ENCODE measurements at places on chromosomes 16 and 17. TPM values are rescaled to one million over a fixed set of nuclear protein-coding genes. Genes with fewer than 3 reads are reported as not detected.

GRCh38 chr16:85062845-85063244, 35.2 kb downstream of the KIAA0513 start:
- DNase-seq = no peak

DNA sequence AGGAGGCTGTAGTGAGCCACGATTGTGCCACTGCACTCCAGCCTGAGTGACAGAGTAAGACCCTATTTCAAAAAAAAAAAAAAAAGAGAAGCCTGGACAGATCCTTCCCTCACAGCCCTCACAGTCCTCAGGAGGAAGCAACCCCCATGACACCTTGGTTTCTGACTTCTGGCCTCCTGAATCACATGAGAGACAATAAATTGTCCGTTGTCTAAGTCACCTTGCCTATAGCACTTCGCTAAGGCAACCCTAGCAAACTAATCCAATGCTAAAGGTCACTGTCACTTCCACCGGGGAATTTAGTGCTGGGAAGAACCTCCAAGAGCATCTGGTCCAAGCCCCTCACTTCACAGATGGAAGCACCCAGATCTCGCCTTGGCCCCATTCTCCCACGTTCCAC, 18.9 kb upstream of the SLC39A11 start:
- DNase-seq = no peak

DNAH2 gene
- total RNA-seq = 0.19 TPM

- DNase-seq = no peak
Observed at GRCh38 chr16:11325404-11326083, 19.7 kb upstream of the RMI2 start.

TVP23B gene
- total RNA-seq = 27.3 TPM

- no peak for DNase-seq
Observed at GRCh38 chr17:74807925-74808324, 31.8 kb upstream of the NAT9 start.

GRCh38 chr16:19196871-19197270, 28.8 kb downstream of the SYT17 start:
- no peak for DNase-seq

- no peak for DNase-seq
Observed at GRCh38 chr17:16214190-16215001, 938 bp downstream of the NCOR1 start.

GRCh38 chr17:31067691-31068184, 27.0 kb upstream of the NF1 start:
- DNase-seq = no peak

GRCh38 chr16:72530434-72530833, 358.5 kb upstream of the PMFBP1 start:
- DNase-seq = no peak

DNA sequence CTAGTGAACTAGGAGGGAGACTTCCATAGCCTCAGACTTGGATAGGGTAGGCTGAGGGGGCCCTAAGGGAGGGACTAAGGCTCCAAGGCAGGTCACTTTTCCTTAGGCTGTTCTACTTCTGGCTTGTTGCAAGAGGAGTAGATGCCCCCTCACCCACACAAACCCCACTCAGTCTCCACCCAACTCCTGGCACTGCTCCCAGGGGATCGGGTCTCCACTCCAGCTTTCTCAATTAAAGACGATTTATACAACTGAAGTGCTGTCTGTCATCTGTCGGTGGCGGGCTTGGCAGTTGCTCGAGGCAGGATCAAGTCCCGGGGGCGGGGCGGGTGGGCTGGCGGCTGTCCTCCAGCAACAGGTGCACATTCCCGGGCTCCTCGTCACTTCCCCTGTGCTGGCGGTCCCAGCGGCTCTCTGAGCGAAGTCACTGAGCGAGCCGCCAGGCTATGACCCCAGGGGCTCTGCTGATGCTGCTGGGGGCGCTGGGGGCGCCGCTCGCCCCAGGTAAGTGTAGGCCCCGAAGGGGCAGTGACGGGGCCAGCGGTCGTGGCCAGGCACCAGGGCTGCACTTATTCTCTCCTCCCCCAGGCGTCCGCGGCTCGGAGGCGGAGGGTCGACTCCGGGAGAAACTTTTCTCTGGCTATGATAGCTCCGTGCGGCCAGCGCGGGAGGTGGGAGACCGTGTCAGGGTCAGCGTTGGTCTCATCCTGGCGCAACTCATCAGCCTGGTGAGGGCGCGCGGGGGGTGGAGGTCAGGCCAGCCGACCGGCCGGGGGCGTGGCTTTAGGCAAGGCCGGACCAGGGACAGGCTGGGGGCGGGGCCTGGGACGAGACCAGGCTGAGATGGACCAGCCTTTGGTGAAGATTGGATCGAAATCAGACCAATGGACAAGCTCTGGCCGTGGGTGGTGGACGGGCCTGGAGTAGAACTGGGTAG, at the start of gene CHRNB1:
Gene CHRNB1 (plus strand): TSS at position 380 of the 937 bp plus-strand sequence. CDS start 67 bp downstream, at position 447.
- DNase-seq = no peak

- peak; percentile 73 for DNase-seq
Observed at GRCh38 chr17:75077496-75078283, 10.1 kb upstream of the SLC16A5 start.

- no peak for DNase-seq
Observed at GRCh38 chr17:9434642-9435057, 141.0 kb downstream of the STX8 start.

DNA sequence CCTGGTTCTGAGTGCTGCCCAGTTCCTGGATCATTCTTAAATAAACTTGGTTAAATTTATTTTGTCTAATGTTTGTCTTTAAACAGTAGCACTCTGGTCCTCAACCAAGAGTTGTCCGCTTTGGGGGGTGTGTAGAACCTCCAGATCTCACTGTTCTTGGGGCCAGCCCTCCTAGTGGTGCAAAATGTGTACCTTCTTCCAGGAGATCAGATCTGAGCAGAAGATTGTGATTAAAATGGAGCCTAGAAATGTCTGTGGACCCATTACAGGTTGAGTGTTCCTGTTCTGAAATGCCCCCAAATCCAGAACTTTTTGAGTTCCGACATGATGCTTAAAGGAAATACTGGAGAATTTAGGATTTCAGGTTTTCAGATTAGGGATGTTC, 46.0 kb upstream of the CLEC18A start:
- no peak for DNase-seq

DNA sequence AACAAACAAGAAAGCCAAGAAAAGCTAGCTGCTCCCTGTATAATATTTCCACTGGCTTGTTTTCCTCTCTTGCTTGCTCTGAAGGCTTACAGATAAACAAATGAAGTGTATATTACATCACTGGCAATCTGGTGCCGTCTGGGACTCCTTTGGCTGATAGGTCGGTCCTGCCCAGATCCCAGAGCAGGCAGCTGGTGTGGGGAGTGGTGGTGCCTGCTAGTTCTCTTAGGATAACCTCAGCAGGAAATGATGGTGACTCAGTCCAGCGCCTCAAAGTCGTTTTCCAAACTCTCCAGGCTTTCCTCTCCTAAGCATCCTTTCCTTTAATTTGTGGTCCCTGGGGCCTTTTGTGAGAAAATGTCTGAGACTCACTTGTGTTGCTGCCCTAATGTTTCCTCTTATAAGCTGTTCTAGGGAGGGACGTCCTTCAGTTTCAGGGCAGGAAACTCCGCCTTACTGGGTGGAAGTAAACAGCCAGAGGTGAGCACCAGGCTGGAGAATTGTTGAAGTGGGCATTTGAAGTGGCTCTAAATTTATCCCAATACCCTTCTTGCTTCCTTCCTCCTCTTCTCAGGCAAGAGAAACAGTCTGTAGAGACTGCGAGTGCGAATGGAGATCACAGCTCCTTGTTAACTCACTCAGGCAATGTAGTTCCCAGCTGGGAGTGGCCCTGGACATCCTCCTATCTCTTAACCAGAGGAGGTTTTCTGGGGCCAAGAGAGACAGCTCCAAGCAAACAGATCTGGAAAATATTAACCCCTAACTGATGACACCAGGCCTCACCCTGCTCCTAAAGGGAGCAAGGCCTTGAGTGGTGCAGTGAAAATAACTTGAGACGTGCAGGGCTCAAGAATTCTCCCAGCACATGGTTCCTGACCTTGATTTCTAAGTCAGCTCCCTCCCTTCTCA, 34.9 kb downstream of the CD300LF start:
- DNase-seq = no peak

- no peak for DNase-seq
Observed at GRCh38 chr16:12907670-12908233, 6.4 kb downstream of the SHISA9 start.

- DNase-seq = no peak
Observed at GRCh38 chr16:17235147-17235815, 235.5 kb downstream of the XYLT1 start.

GRCh38 chr16:49822649-49823370, 33.1 kb downstream of the ZNF423 start:
- DNase-seq = no peak

GRCh38 chr16:9378876-9379275, 287.4 kb downstream of the HAPSTR1 start:
- no peak for DNase-seq

DNA sequence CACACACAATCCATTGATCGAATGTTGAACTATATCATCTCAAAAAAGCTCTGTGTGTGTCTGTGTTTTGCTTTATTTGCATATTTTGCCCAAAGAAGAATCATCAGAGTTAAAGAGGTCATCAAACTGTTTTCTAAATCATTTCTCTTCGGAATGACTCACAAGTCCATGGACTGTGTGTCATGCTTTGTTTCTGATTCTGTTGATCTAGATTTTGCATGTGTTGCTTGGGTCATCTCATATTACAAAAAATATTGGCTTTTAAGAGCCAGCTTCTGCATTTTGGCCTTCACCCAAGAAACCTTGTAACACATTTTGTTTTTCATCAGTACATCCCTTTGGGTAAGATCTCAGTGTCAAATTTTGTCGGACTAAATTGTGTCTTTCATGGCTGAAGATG, 471.2 kb upstream of the HSBP1 start:
- DNase-seq = no peak

- DNase-seq = no peak
Observed at GRCh38 chr16:86512301-86512859, 2.1 kb downstream of the FOXF1 start.

DNA sequence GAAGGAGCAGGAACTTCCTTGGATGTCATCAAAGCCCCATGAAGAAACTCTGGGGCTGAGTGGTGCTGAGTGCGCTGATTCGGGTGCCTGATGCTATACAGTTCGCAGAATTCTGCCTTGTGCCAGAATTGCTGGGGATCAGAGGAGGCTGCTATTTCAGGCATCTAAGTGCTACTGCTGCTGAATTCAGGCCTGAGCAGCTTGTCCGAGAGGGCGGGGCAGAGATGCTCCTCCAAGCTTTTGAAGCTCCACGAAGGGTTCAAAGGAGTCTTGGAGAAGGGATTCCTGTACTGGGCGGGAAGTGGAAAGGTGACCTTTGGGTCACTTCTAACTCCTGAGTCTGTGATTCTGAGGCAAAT, 227.8 kb downstream of the CCDC182 start:
- DNase-seq = no peak

TVP23A gene
- not detected for total RNA-seq

MT4 gene
- total RNA-seq = not detected
